ENCODE measurements at places on chromosomes 5 and 9.

GRCh38 chr9:75926385-75926784 is 35.9 kb downstream of the PCSK5 start:
- DNase-seq, result no peak

DNA sequence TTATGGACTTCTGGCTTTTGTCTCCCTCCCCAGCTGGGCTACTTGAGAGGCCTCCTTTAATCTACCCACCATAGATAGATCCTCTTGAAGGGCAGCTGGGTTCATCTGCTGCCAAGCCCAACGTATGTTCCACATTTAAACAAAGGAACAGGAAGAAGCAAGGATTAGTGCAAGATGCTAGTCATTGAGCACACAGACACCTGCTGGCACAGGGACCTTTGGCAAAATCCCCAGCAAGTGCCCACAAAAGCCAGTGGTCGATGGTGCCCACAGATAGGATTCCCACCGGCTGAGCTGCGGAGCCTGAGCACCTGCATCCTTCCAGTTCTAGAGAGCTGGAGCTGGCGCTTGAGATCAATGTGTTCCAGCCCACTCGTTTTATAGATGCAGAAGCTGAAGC is 57.7 kb upstream of the SHB start:
- DNase-seq, result no peak

GRCh38 chr5:14435481-14435880 is 146.1 kb upstream of the OTULINL start:
- DNase-seq, result no peak

GRCh38 chr9:33273972-33274328 is 9.1 kb downstream of the CHMP5 start:
- no peak for DNase-seq

GRCh38 chr5:159827861-159828260 is 88.4 kb upstream of the ADRA1B start:
- DNase-seq, result no peak

DNA sequence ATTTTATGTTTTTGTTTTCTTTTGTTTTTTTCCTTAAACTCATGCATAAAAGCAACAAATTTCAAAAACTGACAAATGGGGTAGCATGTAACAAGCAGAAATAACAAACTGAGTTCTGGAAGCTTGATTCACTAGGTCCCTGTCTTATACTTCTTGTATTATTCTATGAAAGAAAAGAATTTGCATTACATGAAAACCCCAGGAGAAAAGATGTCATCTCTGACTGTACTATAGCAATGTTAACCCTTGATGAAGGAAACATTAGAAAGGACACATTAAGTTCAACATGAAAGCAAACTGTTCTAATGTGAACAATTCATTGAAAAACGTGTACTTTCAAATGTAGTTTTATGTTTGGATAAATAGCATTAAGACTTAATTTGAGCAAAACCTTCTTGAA is 9.2 kb downstream of the RAB14 start:
- DNase-seq, result no peak

GRCh38 chr5:83417884-83418283 is 53.7 kb upstream of the VCAN start:
- DNase-seq, result no peak

DNA sequence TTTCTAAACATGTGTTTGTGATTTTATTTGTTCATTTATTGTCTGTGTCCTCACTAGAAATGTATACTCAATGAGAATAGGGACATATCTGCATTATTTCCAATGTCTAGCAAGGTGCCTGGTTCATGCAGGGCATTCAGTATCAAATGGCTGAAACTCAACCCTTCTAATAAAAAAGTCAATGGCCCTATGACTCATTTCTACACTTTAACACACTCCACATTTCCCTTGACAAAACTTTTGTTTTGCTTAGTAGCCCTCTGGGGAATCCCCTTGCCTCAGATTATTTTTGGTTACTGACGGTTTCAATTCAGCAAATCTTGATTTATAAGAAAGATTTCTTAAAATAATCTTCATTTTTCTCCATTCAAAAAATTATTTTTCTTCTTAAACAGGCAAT is 206.0 kb upstream of the DMRTA1 start:
- DNase-seq, result no peak

GRCh38 chr5:151694035-151694485 is 7.3 kb upstream of the SPARC start:
- no peak for DNase-seq

DNA sequence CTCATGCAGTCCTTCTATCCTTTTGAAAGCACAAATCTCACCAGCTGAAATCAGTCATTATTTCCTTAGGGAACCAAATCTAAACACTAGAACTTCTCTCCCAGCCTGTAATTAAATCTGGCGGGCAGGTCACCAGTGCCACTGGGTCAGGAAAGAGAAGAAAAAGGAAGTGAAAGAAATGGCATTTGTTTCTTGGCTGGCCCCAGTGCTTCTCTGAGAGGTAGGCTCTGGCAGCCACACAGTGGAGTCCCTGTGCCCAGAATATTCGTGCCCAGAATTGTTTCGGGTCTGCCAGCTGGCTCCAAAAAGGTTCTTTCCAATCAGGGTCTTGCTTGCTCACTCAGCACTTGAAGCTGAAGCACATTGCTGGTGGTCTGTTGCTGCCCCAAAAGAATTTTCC is 133.9 kb upstream of the MTAP start:
- no peak for DNase-seq

DNA sequence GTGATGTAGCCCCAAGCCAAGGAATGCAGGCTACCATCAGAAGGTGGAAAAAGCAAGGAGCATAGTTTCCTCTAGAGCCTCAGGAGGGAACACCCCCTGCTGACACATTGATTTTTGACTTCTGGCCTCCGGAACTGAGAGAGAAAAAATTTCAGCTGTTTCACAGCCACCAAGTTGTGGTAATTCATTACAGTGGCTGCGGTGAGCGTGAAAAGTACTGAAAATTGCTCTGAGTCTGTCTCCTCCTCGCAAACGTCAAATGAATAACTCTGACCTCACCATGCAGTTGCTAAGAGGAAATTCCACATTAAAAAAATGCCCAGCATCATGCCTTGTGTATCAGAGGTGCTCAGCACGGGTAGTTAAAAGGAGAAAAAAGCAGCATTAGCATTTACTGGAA is 277.9 kb upstream of the MSX2 start:
- no peak for DNase-seq

DNA sequence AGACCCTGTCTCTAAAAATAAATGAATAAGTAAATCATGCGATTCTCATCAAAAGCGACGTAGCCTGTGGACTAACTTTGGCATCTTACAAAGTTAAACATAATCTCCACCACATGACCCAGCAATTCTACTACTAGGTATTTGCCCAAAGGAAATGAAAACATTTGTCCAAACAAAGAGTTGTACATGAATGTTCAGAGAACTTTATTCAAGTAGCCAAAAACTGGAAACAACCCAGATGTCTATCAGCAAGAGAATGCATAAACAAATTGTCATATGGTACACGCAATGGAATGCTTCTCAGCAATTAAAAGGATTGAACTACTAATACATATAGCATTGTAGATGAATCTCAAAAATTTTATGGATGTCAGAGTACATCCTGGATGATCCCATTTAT is 82.6 kb downstream of the ADRB2 start:
- no peak for DNase-seq

DNA sequence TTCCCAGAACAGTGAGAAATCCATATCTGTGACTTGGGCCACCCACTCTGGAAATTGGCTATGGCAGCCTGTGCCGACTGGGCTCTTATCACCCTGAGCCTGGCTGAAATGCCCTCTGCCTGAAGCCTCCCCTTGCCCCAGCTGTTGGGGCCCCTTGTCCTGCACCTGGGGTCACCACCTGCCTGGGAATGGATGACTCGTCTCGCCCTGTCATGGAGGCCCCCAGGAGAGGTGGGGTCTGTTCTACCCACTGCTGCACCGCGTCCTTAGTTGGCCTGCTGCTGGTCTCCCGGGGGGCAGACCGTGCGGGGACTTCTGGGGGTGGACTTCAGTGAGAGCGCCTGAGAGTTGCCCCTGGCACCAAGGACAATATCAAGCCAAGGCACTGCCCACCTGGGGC is 46.6 kb upstream of the COL5A1 start:
- no peak for DNase-seq

- no peak for DNase-seq
These were observed 332.7 kb downstream of the PRDM9 start for GRCh38 chr5:23840083-23840482.

- DNase-seq, result no peak
These were observed 5.2 kb downstream of the DNM1 start for GRCh38 chr9:128208386-128208785.

GRCh38 chr5:29983528-29984155 is 1209.8 kb upstream of the CDH6 start:
- DNase-seq, result no peak

GRCh38 chr9:6955251-6955921 is 197.6 kb downstream of the KDM4C start:
- DNase-seq, result no peak

- DNase-seq, result no peak
These were observed 74.1 kb upstream of the PIK3R1 start for GRCh38 chr5:68141494-68141893.

DNA sequence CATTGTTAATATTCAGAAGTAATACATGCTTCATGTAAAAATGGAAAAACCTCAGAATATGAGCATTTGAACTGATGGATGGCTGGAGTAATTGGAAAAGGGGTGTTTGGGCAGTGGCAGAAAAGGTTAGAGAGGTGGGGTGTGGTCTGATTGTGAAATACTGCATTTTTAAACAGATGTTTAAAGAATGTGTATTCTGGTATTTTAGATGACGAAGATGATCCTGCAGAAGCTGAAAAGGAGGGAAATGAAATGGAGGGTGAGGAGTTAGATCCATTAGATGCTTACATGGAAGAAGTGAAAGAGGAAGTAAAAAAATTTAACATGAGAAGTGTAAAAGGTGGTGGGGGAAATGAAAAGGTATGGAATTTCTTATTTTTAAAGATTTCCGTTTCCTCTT is 18.8 kb downstream of the DDX46 start:
- DNase-seq, result no peak

DNA sequence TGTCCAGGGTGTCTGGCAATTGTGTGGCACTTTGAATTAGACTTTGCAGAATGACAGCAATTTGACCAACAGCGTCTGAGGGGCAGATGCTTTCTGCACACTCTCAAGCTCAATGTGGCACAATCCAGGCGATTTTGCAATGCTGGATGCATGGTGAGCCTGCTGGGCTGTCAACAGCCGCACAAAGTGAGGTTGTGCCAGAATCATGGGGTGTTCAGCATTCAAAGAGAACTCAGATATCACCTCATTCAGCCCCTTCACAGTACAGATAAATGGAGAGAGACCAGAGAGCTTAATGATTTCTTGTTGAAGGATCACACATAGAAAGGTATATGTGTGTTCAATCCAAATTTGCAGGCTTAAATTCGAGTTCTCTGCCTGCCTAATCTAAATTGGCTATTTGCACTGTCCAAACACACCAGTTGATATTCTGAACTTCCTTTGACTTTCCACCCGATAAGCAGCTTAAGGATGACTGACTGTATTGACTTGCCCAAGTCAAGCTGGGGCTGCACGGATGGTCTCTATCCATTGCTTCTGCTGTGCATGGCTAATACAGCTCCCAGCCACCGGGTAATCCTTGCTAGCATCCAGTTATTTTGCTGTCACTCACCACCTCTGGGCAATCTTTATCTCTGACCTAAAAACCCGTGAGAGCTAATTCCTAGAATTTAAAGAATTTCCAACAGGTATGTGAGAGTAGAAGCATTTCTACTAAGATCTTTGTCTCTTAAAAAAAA is 157.9 kb upstream of the TAS2R1 start:
- DNase-seq, result no peak

DNA sequence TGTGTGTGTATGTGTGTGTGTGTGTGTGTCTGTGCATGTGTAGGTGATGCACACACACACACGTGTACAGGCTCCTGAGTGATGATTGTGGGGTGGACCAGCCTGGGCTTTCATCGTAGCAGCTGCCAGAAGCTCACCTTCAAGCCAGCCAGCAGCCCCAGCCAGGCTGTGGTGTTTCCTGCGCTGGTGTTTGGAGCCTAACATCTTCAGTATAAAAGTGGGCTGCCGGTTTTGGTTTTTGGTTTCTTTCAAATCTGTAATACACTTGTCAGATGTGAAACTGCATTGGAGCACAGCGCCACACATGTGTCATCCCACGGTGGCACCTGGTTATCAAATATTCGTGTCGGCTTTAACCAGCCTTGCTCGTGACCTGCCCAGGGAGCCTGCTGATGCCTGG is 114.2 kb downstream of the OLFM1 start:
- no peak for DNase-seq

GRCh38 chr5:171743436-171744076 is 42.1 kb upstream of the SMIM23 start:
- no peak for DNase-seq

DNA sequence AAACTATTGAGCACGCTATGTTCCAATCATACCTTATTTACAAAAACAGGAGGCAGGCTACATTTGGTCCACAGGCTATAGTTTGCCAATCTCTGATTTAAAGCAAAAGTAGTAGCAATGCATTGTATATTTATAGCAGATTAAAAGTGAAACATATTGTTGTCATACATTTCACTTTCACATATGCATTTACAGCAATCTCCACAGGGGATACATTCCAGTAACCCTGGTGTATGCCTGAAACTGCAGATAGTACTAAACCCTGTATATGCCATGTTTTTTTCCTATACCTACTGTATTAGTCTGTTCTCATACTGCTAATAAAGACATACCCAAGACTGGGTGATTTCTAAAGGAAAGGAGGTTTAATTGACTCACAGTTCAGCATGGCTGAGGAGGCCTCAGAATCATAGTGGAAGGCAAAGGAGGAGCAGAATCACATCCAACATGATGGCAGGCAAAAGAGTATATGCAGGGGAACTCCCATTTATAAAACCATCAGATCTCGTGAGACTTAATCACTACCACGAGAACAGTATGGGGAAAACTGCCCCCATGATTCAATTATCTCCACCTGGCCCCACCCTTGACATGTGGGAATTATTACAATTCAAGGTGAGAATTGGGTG is 5.9 kb upstream of the CSF1R start:
- no peak for DNase-seq

Measured in activated T-helper 1 cell treated with anti-CD3 and anti-CD28 coated beads, Interleukin-2, amount 50 U/mL, for 16 hours (primary cell).